SK-MEL-5 (cell line): ENCODE measurements at places on chromosomes 12 and 14. TPM values are rescaled to one million over a fixed set of nuclear protein-coding genes. Genes with fewer than 3 reads are reported as not detected.

The PPFIA2 gene
- not detected in 2 replicates for total RNA-seq

- peak; percentile 83 for DNase-seq
Observed at GRCh38 chr12:55681142-55682077, 26.3 kb downstream of the ITGA7 start.

GRCh38 chr14:92848887-92849286, 54.8 kb downstream of the GOLGA5 start:
- DNase-seq: no peak

- no peak for DNase-seq
Observed at GRCh38 chr12:2268471-2269286, 215.9 kb downstream of the CACNA1C start.

DNA sequence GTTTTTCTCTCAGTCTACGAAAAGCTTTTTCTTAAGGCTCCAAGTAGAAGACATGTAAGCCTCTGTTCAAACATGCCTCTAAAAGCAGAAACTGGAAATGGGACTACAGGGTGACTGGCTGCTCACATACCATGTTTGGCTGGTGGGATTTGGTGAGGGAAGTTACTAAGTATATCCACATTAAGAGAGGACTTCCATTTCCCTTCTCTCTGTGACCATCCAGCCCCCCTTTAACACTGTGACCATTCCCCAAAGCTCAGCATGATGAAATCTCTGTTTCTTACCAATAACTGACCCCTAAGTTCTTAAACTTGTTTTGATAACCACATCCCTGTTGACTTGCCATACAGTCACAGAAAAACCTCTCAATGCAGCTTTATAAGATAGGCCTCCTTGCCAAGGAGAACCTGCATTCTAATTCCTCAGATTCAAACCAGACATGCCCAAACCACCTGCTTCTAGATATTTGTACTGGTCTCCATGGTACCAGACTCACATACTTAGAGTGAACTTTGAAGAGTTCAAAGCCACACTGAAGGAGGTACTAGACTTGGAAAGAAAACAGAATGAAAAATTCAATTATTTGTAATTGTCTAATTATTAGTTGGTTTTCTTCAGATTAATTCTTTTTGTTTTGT, 102.2 kb downstream of the VEZT start:
- DNase-seq: no peak
